ENCODE measurements at places on chromosomes 5 and 9. TPM values are rescaled to one million over a fixed set of nuclear protein-coding genes. Genes with fewer than 3 reads are reported as not detected.

DNA sequence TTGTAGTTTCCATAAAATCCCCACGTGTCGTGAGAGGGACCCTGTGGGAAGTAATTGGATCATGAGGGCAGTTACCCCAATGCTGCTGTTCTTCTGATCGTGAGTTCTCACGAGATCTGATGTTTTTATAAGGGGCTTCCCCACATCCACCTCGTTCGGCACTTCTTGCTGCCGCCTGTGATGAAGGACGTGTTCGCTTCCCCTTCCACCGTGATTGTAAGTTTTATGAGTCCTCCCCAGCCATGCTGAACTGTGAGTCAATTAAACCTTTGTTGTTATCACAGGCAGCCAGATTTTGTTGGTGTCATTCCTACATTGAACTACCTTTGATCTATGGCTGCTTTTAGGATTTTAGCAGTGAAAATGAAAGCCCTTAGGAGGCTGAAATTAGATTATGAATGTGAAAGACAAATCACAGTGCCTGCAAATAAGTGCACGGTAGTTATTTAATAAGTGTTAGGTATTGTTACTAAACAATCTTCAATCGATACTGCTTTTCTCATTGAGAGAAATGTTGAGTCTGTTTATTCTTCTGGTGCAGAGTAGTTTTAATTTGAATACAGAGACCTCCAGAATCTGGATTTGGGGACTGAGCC, 68.0 kb upstream of the C6 start:
- DNase-seq: no peak

GRCh38 chr9:130147910-130148309, 24.3 kb upstream of the NCS1 start:
- DNase-seq: no peak

- peak; percentile 35 for DNase-seq
Observed at GRCh38 chr5:135437796-135438560, 9.2 kb downstream of the DCANP1 start.

GRCh38 chr9:93266521-93267001, 82.6 kb downstream of the WNK2 start:
- no peak for DNase-seq

DNA sequence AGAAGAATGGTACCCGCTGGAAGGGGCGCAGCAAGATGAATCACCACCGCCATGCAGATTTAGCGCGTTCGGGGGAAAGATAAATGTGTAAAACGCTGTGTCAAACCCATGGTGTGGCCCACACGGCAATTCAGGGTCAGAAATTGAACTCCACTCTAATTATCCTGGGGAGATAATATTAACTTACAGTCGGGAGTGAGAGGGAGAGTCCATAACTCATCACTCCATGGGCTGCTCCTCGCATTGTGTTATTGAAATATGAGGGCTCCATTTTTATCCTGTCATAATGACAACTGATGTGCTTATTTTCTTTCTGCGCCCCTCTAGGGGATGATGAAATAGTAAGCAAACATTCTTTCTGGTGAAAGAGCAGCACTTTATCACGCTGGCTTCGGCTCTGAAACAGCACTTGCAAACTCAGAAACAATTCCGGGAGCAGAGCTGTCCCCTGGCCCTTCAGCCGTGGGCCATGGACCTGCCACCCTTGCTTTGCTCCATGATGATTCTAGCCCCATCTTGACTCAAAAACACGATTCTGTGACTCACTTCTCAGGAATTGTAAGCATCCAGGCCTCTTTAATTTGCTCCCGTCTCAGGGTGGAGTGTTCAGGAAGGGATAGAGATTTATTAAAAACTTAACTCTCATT, 431.6 kb downstream of the IRX1 start:
- DNase-seq: peak; percentile 14

DNA sequence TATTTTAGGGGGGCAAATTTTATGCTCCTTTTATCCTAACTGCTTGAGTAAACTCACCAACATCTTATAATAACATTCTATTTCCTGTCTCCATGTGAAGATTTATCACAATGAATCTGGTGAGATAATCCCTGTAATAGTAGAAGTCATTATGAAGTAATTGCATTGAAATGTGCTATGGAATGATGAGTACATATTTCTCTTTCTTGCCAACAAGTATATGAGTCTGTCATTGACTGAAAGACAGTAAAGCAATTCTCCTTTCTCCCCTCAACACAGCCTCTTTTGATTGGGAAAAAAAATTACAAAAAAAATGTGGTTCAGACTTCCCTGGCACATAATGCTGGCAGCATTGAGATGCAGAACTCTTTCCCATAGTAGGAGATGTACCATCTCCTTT, 459.2 kb upstream of the RGMB start:
- peak; percentile 8 for DNase-seq

- DNase-seq: no peak
Observed at GRCh38 chr9:24552526-24553182, 7.0 kb upstream of the IZUMO3 start.

GRCh38 chr5:107519900-107520354, 150.8 kb downstream of the EFNA5 start:
- peak; percentile 61 for DNase-seq

GRCh38 chr5:144731786-144732185, 561.1 kb downstream of the KCTD16 start:
- no peak for DNase-seq

- DNase-seq: no peak
Observed at GRCh38 chr5:53476019-53476418, 4.4 kb upstream of the FST start.

DNA sequence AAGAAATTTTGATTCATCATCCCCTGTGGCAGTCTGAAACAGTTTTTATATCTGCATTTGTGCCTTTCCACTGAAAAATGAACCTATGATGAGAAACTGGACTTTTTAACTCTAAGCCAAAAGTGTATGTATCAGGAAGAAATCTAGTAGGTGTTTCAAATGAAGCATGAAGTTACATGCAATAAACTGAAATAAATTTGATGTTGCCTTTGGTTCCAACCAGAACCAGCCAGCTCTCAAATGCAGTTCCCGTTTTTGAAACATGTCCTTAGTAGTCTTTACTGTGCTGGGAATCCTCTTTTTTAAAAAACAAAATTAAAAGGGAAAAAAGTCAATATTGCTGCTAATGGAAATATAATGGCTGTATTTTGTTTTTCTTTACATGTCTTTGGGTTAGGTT, 43.9 kb downstream of the HACD4 start:
- no peak for DNase-seq

- DNase-seq: no peak
Observed at GRCh38 chr9:3329361-3329760, 196.4 kb downstream of the RFX3 start.

DNA sequence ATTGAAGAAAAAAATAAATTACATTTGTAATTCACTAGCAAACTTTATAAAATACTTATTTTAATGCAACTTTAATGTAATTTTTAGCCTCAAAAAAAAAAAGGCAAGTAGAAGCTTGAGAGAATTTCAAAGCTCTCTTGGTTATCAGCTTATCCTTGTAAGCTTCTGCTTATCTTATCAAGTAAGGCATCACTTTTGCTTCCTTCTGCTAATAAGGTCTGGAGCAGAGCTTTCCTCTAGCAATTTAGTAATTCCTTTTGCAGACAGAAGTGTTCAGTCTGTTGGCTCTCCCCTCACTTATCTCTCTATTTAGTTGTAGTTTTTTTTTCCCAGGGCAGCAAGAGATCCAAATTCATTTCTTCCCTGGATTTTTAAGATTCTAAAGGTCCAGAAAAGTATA, 525.0 kb downstream of the ISL1 start:
- no peak for DNase-seq

- no peak for DNase-seq
Observed at GRCh38 chr5:56985936-56986625, 34.2 kb upstream of the MIER3 start.

GRCh38 chr5:71679714-71680113, 39.4 kb upstream of the CARTPT start:
- DNase-seq: no peak

GRCh38 chr5:138461343-138462125, 3.7 kb upstream of the EGR1 start:
- peak; percentile 73 for DNase-seq

DNA sequence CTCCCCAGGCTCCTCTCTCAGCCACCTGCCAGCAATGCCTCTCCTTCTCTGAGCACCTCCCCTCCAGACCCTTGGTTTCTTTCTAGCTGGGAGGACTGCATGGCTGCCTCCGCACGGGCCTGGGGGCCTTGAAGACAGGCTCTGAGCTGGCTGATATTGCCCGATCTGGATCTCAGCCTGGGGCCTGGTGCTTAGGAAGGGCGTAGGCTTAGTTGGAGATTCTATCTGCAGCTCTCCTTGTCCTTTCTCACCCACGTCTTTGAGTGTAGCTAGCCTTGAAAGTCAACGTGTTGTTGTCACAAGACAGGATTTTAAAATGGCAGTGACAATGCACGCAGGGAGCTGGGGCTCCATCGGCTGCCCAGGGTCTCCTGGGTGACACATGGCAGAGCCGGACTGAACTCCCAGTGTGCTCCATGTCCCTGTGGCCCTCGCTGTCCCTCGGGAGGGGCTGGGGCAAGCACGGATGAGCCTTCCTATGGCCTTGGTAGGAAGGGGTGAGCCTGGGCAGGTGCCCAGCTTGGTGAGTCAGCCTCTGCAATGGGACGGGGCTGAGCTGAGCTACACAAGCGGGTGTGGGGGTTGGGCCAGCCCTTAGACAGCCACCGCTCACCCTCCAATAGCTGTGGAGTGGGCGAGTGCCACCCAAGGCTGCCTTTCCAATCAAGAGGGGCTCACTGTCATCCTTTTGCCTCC, 9.4 kb downstream of the ADAMTSL2 start:
- DNase-seq: no peak

DNA sequence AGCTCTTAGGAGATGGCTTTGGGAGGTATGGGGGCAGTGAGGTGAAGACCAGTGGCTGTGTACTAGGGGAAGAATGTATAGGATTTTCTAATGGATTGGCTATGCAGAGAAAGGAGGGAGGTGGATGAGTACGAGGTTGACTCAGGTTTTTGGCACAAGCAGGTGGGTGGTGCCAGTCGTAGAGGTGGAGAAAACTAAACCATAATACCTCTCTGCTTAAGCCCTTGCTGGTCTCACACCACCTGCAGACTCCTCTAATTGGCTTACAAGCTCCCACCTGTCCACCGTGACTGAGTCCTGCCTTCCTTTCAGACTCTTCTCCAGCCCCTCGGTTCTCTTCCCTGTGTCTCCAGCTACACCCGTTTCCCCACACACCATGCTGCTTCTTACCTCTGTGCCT, 521.7 kb upstream of the CLINT1 start:
- DNase-seq: no peak

Gene SLC45A2
- total RNA-seq: not detected

Gene SPATA31D4
- not detected for total RNA-seq

Gene SPATA31E1
- total RNA-seq: not detected

Gene MLANA
- total RNA-seq: not detected

Gene ESM1
- not detected for total RNA-seq

Gene ENTPD8
- not detected for total RNA-seq

Gene MAP1B
- total RNA-seq: 58.0 TPM

All from Caki2 (cell line).